ENCODE measurements at places on chromosomes 2 and 18.
A peak's percentile ranks its signal among the peaks of the same experiment; 100 is the strongest.

DNA sequence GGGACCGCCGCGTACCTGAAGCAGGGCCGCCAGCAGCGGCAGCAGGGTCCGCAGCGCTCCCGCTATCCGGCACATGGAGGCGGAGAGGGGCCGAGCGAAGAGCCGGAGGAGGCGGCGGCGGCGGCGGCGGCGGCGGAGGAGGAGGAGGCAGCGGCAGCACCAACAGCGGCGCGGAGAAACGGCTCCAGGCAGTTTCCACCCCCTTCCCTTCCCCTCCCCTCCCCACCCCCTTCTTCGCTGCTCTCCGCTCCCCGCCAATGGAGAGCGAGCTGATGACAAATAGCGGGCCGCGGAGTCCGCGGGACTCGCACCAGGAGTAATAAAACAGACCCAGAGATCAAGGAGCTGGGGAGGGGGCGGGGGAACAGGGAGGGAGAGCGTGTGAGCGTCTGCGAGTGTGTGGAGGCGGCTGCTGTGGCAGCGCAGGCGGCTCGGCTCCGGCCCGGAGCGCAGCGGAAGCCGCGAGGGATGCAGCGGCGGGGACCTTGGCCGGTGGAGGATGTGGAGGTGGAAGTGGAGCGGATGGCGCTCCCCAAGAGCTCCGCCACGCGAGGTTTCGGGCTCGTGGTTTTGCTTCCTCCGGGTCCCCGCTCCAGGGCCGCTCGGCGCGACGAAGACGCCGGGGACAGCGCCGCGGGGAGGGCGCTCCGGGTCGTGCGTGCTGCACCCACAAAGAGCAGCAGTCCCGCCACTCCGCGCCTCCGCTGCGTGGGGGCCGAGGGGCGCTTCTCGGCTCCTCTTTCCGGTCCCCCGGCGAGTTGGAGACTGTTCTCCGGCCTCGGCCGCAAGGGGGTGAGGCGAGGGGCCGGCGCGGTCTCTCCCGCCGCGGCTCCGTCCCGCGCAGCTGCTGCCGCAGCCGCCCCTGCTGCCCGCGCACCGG is at the start of gene CDH2:
Gene CDH2, minus strand, starts transcription at position 183 of the 880 bp plus-strand sequence. Its CDS starts 108 bp downstream, at position 75.
- DNase-seq, result peak; percentile 51

GRCh38 chr2:73043929-73044832 is 27.3 kb downstream of the SFXN5 start:
- DNase-seq, result no peak

DNA sequence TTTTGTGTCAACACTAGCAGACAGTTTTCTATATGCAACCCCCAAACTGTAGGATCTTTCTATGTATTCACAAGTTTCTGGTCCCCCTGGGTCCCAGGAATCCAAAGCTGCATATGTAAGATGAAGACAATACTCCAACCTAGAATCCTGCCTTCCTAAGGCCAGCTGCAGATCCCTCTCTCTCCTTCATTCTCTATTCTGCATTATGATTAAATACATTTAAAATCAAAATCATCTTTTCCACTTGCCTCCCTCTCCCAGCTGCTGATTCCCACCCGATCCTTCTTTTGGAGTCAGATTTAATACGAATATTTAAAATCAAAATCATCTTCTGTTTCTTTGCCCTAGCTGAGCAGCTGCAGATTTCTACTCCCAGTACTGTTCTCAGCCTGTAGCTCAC is 783.0 kb upstream of the ZEB2 start:
- no peak for DNase-seq

DNA sequence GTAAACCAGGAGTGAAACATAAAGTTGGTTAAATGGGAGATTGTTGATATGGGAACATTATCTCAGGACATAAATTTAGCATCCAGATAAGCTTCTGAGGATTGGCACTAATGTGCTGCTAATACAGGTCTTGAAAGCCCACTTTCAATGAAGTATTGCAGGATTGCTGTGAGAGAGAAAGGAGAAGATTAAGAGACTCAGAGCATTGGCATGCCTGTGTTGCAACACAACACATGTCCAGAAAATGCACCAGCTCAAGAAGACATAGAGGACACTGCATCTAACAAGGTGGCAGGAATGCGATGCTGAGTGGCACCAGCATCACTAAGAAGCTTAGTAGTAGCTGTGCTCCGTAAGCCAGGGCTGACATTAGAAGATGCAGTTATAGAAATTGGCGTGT is 728.9 kb downstream of the SUCLG1 start:
- no peak for DNase-seq

GRCh38 chr2:128638341-128639119 is 319.9 kb upstream of the HS6ST1 start:
- no peak for DNase-seq

DNA sequence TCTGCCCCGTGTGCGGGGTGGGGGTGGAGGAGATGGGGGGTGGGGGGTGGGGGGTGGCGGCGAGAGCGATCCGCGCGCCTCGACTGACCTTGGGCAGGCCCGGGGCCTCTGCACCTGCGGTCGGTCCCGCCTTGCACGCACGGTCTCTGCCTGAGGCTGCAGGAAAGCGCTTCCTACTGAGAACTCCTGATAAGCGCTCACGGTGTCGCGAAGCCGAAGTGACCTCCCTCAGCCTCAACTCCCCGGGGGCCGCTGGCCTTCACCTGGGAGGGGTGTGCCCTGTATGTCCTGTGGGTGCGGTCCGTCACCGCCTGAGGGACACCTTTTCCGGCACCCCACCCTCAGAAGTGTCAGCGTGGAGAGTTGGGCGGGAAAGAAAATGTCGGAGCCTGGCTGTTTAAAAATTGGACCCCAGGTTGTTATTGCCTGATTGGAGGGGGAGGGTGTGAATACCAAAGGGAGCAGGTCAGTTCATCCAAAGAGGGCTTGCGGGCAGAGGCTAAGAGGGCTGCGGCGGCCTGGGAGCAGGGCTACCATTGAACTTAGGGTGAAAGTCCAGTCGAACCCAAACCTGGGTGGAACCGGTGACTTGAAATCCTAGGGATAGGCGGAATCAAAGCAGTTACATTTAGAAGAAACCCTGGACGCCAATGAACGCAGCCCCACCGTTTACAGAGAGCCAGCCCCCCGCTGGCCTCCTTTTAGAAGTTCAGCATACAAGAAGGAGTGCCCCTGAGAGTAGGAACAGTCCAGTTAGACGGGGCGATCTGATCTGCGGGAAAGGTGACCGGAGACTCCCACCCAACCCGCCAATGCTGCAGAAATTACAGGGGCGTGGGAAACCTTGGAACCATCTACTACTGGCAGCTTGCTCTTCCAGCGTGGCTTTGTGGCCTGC is 1.2 kb downstream of the MAL start:
- DNase-seq, result peak; percentile 60

DNA sequence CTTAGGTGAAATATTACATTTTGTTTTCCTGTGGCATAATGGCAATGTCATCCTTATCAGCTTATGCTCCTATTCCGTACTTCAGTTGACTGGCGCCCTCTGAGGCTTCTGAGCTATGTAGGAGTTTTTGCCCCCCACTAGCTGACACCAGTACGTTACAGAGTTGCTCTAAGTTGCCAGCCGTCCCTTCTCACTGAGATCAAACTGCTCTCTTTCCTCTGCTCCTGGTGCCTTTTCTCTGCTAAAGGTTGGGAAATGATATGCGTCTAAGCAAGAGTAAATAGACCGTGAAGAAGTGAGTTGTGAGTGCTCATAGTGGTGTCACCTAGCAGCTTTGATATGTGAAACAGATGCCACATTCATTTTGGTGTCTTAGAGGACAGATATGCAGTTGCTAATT is 99.2 kb downstream of the RAPGEF4 start:
- DNase-seq, result no peak

DNA sequence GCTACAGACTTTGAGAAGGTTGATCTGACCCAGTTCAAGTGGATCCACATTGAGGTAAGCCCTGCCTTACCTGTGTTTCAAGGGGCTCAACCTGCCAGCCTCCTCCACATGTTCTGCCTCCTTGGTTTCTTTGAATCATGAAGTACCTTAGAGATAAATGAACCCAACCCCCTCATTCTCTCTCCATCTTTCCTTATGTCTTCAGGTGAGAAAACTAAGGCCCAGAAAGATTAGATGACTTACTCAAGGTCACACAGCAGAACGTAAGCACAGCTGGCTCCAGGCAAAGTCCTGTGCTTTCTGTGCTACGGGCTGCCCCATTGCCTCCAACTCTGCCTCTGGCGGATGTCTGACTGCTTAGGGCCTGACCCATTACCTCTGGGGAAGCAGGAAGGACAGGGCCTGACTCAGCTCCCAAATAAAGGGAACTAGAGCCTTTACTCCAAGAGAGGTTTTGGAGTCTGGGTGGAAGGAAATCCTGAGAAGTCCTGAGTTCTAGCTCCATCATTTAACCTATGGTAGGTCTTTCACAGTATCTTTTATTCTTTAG is 10.3 kb downstream of the KHK start:
- DNase-seq, result no peak

- DNase-seq, result no peak
Measured at GRCh38 chr2:144580521-144581161, 60.7 kb upstream of the ZEB2 start.

DNA sequence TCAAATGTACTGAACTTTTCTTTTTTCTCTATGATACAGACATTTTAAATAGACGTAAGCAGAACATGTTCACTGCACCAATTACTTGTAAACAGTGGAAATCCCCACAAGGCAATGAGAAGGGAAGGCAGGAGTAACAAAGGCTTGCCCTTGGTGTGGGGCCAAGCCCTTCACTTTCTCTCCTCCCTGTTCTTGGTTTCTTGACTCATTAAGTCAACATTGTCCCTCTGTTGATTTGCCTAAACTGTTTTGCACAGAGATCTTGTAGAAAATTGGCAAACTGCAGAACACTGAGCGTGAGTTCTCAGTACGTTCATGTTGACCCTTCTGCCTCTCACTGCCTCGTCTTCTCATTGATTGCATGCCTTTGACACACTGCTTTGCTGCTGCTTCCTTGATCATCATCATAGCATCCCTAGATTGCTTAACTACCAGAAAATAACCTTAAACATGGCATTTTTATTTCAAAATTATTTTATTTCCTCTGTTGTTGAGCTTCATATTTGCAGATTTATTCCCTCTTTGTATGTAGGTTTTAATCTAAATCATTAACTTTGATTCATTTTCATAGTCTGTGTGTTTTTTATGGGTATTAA is 257.7 kb downstream of the PTGR3 start:
- peak; percentile 32 for DNase-seq

- peak; percentile 50 for DNase-seq
Measured at GRCh38 chr18:79516441-79516931, 120.8 kb downstream of the NFATC1 start.

DNA sequence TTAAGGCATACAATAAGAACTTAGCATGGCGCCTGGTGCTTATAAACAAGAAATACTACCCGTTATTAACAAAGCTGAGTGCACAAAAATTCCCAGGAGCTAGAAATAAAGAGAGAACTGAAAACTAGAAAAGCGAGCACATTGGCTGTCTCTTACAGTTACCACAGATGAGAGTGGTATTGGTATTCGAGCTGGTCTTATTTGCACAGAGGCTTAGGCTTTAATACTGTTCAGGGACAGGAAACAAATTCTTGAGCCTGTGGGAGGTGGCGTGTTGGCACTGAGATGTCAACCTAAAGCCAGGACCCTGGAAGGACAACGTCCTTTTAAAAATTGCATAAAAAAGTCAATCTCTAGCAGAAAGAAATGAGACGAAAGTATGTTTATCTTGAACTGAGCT is 67.3 kb upstream of the IGFBP2 start:
- DNase-seq, result no peak

- DNase-seq, result no peak
Measured at GRCh38 chr2:120846406-120847095, 110.9 kb downstream of the GLI2 start.

- peak; percentile 22 for DNase-seq
Measured at GRCh38 chr2:152097801-152098495, 896 bp downstream of the CACNB4 start.

- DNase-seq, result no peak
Measured at GRCh38 chr18:24860978-24861680, 400.7 kb downstream of the HRH4 start.

DNA sequence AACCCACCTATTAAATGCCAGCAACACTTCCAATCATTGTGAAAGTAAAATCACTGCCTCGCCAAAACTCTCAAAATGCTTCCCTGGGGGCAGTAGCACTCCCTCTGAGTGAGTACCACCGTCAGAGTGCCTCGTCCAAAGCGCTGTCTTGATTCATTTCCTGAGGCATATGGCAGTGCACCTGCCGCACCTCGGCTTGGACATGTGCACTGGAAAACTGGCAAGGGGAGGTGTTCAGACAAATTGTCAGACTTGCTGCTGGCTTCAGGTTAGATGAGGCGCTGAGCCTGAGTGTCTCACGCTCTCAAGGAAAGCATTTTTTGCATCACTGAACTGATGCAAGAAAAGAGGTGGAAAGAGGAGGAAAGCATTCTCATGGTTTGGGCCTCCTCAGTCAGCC is 132.8 kb downstream of the ATL2 start:
- no peak for DNase-seq

DNA sequence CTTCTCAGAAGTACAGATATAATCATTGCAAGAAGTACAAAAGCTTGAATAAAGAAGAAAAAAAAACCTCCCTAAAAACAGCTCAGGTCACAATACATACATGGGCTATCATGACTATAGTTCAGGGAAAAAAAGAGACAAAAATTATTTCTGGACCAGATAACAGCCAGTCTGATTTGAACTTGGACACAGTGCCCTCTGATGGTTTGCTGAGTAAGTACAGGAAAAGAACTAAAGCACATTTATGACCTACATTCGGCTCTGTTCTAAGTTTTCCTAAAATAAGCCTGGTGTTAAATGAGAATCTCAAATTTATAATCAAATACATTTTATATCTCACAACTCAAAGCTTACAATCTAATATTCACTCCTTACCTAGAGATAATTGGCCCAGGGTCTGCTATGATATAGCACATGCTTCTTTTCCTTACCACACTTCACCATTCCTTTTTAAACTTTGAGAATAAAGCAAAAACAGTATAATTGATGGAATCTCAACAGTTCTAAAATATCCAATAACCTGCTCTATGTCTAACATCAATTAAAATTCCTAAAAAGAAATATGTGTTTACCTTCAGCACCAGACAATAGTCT is 81.1 kb downstream of the RAPH1 start:
- peak; percentile 44 for DNase-seq

DNA sequence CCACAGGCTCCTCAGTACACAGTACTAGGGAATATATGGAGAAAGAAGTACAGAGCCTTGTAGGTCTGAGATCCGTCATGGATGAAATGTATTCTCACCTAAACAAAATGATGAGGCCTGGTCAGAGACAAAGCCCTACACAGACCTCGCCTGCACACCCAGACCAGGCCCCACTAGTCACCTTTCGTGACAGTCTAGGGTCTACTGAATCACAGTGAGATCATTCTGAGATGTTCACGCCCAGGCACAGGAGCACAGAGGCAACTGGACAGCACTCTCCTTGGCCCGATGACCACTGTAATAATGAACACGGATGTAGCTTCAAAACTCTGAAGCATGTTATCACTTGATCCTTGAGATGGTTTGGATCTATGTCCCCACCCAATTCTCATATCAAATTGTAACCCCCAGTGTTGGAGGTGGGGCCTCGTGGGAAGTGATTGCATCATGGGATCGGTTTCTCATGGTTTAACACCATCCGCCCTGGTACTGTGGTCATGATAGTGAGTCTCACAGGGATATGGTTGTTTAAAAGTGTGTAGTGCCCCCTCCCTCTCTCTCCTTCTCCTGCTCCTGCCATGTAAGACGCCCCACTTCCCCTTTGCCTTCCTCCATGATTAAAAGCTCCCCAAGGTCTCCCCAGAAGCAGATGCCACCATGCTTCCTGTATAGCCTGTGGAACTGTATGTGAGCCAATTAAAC is 15.1 kb downstream of the DOCK10 start:
- DNase-seq, result peak; percentile 49

- no peak for DNase-seq
Measured at GRCh38 chr2:64401529-64401880, 52.5 kb upstream of the LGALSL start.

Data from activated CD4-positive, alpha-beta T cell treated with anti-CD3 and anti-CD28 coated beads for 36 hours (primary cell).